Cardiac septum (tissue), 1 donor: ENCODE measurements at places on chromosomes 2 and 18. TPM values are rescaled to one million over a fixed set of nuclear protein-coding genes. Genes with fewer than 3 reads are reported as not detected.

Gene UCN
- 2.1 TPM for total RNA-seq

GRCh38 chr2:71596011-71596410 is 142.7 kb downstream of the DYSF start:
- DNase-seq = no peak

DNA sequence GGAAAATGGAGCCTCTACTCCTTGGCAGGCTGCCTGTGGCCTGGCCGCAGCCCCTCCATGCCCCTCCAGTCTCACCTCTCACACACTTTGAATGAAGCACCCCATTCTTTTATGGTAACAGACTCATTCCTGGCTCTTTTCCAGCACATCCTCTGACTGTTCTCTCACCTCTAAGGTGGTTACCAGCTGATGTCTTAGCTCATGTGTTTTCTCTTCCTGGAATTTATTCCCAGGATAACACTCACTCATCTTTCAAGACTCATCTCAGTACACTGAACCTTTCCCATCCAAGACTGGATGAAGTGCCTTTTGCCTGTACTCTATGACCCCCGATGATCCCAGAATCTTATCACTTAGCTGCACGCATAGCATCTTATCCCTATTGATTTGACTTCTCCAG is 50.6 kb downstream of the SLC9A4 start:
- no peak for DNase-seq

Gene UGT1A4
- not detected for total RNA-seq

Gene SGPP2
- 1.0 TPM for total RNA-seq

Gene SLC9A4
- total RNA-seq = not detected
